ENCODE measurements at places on chromosomes 6 and 20.

GRCh38 chr6:25997921-25998320, 35.3 kb downstream of the TRIM38 start:
- DNase-seq = no peak

DNA sequence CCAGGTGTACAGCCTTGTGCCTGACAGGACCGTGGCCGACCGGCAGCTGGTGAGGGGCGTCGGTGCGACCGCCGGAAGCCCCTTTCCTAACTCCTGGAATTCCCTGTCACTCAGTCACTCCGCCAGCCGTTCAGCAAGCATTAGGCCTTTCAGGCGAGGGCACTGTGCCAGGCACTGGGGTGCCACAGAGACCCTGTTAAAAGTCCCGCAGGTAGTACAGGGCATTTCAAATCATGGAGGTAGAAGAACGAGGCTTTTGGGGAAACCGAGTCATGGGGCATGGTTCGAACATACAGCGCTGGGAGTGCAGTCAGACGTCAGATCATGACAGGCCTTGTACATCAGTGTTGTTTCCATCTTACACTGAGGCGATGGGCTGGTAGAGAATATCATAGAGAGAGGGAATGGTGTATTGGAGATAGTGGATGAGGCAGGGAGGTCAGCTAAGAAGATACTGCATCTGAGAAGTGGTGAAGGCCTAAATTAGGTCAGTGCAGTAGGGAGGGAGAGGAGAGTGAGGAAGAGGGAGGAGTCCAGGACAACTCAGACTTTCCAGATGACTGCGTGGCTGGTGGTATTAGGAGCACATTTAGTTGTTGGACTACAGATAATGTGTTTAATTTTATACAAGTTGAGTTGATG, 892 bp upstream of the DXO start:
- no peak for DNase-seq

DNA sequence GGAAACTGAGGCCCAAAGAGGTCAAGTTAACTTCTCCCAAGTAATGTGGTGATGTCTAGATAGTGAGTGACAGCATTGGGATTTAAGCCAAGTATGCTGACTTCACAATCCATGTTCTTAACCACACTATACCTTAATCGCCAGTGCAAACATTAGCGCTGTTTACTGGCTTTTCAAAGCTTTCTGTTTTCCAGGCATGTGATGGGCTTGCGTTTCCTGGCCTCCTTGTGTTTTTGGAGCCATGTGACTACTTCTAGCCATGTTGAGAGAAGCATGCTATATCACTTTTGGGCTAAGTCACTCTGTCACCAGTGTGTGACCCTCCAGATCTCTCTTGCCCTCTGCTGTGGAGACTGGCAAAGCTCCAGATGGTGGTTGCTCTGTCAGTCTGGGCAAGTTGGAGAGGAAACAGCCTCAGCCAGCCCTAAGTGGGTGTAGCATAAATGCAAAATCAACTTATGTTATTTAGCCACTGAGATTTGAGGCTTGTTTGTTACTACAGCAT, 76.9 kb downstream of the ANKRD6 start:
- DNase-seq = no peak

- no peak for DNase-seq
These were observed 337.4 kb downstream of the GRIK2 start for GRCh38 chr6:101730954-101731353.

- DNase-seq = no peak
These were observed 57.2 kb upstream of the ARHGAP18 start for GRCh38 chr6:129766959-129767728.

- DNase-seq = no peak
These were observed 17.7 kb upstream of the THBS2 start for GRCh38 chr6:169271158-169271876.

GRCh38 chr6:24960991-24961475, 25.3 kb upstream of the RIPOR2 start:
- DNase-seq = no peak

GRCh38 chr20:15716256-15716655, 857.0 kb downstream of the KIF16B start:
- no peak for DNase-seq

- DNase-seq = peak; percentile 89
These were observed 107.2 kb downstream of the ATP9A start for GRCh38 chr20:51660672-51661608.

- no peak for DNase-seq
These were observed 62.0 kb upstream of the GATA5 start for GRCh38 chr20:62537649-62538292.

DNA sequence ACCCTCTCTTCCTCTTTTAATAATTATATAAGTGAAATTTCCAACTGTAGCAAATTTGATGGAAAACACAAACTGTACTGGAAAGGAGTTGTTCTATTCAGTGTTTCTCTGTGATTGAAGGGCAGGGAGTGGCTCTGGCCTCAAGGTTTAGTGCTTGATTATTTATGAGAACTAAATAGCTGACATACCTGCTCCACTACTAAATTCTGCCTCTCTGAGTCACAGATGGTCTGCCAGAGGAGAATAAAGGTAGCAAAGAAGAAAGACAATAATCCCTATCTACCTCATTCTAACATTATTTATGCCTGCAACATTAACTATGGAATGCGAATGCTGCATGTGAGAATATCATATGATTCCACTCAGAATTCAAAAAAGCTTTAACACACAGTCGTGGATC, 9.3 kb downstream of the BMP5 start:
- DNase-seq = no peak

GRCh38 chr20:19094959-19095541, 117.4 kb upstream of the SLC24A3 start:
- DNase-seq = no peak

DNA sequence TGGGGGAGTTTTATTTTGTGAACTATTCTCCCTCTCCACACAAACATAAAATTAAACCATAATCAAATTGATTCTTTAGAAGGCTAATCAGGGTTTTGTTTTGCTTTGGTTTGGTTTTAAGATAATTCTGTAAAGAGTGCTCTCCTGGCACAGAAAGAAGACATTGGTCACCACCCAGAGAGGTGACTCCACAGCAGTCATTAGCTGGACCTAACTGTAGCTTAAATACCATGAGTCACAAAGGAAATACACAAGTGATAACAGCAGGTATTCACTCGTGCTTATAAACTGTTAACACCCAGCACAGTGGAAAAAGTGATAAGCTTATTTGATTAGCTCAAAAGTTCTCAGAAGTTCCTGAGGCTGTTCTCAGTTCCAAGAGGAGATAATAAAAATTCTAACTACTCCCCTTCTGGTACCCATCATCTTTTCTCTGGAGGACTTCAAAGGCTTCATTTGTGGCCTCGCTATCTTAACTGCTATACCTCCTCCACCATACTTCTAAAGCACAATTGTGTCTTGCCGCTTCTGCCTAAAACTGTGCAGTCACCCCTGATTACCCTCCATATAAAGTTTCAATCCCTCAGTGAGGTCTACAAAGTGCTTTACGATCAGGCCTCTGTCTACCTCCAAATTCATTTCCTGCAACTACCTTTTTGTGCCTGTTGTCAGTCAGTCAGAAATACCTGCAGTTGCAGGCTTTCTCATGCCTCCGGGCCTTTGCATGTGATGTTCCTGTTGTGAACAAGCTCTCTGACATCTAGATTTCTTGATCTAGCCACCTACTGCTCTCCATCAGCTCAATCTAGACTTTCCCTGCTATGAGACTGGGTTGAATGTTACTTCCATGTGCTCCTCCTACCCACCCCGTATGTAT, 201.1 kb downstream of the SAMD5 start:
- DNase-seq = no peak

- no peak for DNase-seq
These were observed 43.4 kb upstream of the TRAM2 start for GRCh38 chr6:52620055-52620905.

DNA sequence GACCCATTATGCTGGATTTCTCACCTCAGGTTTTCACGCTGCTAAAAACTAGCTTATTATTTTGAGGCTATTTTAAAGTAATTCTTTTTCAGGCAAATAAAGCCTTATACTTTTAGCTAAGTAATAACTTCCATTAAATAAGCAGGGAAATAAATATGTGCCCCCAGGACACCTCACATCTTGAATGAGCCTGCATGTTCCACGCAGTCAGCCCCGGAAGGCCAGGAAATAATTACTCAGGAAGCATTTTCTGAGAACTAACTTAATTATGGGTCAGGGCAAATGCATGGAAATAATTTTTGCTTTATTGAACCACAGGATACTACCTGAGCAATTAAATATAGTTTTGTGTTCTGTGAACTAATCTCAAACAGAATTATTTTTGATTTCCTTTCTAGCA, 41.1 kb downstream of the STX7 start:
- no peak for DNase-seq

GRCh38 chr6:41941280-41942066, at the start of gene CCND3:
TSS of gene CCND3 (minus strand) at chr6:41941808. CDS start at chr6:41941649, 159 bp downstream.
- DNase-seq = peak; percentile 82

- no peak for DNase-seq
These were observed 141.5 kb downstream of the ATXN1 start for GRCh38 chr6:16619777-16620176.

DNA sequence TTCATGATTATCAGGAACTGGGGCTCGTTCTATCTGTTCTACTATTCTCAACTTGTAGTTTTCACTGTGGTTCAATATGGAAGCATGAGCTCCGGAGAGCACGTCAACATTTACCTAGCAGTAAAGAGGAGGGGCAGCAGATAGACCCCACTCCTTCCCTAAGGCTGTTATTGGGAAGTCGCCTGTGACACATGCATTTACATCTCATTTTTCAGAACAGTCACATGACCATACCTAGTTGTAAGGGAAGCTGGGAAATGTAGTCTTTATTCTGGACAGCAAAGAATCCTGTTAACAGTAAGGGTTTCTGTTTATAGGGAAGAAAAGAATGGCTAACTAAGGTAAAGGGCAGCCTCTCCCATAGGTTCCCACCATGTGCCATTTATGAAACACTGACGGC, 158.3 kb downstream of the ZFP64 start:
- no peak for DNase-seq

DNA sequence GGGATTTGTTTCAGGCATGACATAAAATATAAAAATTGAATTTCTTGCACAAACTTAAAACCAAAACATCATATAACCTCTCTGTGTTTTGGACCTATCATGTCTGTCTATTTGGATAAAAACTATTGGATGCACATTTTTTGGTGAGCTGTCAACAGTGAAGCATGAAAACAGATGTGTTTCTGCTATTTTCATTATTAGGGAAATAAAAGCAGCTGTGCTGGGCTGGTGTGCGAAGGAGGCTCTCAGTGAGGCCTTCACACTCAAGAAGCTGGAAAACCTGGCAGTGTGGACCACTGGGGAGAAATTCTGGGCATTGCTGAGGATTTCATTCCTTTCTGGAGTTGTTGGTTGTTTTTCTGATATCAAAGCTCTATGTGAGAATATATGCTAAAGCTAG, 395.3 kb downstream of the GJA1 start:
- DNase-seq = no peak

GRCh38 chr6:14981960-14982359, 263.9 kb upstream of the JARID2 start:
- no peak for DNase-seq

- no peak for DNase-seq
These were observed 48.8 kb downstream of the PLN start for GRCh38 chr6:118596774-118597320.

DNA sequence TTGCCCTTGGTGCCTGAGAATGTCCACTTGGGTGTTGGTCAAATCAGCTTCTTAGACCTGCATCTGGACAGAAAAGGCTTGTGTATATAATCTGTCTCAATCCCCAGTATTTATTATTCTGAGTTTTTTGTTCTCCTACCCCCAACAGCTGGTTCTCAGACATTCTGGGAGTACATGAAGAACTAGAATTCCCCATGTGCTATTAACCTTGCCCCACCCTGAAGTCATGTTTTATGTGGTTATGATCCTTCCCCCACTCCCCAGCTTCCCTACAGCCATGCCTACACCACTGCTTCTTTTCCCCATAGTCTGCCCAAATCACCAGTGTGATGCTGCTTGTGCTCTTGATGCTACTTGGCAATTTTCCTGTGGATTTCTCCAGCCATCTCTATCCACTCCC, 157.0 kb downstream of the ADAT2 start:
- no peak for DNase-seq

GRCh38 chr20:4247261-4247660, 231.9 kb upstream of the RNF24 start:
- no peak for DNase-seq

DNA sequence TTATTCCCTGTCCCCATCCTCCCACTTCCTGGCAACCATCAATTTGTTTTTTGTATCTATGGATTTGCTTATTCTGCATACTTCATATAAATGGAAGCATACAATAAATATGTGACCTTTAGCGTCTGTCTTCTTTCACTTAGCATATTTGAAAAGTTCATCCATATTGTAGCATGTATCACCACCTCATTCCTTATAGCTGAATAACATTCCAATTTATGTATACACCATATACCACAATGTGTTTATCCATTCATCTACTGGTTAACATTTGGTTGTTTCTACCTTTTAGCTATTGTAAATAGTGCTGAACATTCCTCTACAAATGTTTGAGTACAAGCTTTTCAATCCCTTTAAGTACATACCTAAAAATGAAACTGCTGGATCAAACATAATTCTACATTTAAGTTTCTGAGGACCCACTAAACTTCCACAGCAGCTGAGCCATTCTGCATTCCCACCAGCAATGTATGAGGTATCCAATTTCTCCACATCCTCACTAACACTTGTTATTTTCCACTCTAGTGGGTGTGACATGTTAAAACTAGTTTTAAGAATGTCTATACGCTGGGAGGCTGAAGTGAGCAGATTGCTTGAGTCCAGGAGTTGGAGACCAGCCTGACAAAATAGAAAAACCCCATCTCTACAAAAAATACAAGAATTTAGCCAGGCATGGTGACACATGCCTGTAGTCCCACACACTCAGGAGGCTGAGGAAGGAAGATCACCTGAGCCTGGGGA, 32.9 kb downstream of the NUDT3 start:
- DNase-seq = no peak

DNA sequence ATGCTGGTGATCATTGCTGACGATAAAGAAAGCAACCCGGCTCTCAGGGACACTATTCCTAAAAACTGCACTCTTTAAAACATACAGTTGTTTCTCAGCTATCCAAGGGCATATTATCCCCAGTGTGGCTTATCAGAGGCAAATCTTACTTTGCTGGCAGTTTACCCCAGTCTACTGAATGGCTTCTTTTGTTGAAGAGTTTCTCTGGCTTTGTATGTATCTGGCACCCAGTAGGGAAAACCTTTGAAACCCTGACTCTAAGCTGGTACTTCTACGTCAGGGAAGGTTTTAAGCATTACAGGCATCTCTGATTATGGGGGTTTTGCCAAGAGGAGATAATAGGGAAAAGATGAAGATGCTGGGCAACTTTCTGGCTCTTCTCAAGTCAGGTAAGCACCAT, 637.6 kb upstream of the CHD6 start:
- DNase-seq = no peak

- DNase-seq = no peak
These were observed 46.3 kb downstream of the MCM8 start for GRCh38 chr20:5996765-5997164.

DNA sequence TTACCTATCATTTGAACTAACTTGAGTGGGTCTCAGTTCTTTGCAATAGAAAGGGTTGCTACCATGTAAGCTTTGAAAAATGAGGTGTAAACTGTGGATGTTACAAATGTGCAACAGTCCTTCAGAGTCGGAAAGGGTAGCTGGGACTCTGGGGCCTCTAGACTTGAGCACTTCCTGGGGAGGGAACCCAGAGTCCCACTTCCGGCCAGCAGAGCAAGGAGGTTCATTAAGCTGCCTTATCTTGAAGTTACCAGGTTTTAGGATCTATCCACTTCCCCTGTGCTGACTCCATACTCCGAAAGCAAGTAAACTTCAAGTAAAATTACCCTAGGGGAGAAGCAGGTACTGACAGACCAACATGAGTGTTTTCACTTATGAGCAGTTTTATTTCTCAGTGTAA, 9.4 kb downstream of the TRIM10 start:
- no peak for DNase-seq

- no peak for DNase-seq
These were observed 24.9 kb upstream of the HDGFL1 start for GRCh38 chr6:22544476-22544875.

Data from GM04504 (cell line).